ENCODE measurements at places on chromosomes 5 and 9.

GRCh38 chr5:150340614-150341255 lies 16.8 kb upstream of the TCOF1 start:
- no peak for DNase-seq

GRCh38 chr9:38180656-38181055 lies 111.6 kb upstream of the SHB start:
- no peak for DNase-seq

- no peak for DNase-seq
Observed at GRCh38 chr5:179140293-179140692, 80.1 kb downstream of the ZNF354C start.

DNA sequence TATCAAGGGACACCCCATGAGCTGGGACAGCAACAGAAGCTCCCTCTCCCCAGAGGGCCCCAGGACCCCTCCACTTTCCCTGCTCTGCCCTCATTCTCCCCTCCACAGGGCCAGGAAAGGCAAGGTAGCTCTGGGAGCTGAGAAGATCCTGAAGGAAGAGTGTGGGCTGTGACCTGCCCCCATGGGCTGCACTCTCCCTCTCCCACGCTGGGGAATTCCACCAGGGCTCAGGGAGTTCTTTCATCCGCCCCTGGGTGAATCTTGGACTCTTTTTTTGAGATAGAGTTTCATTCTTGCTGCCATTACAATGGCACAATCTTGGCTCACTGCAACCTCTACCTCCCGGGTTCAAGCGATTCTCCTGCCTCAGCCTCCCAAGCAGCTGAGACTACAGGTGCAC lies 73.8 kb downstream of the C9orf50 start:
- DNase-seq: no peak

- no peak for DNase-seq
Observed at GRCh38 chr5:54785729-54786591, 199.4 kb downstream of the ESM1 start.

- no peak for DNase-seq
Observed at GRCh38 chr5:160500786-160501779, 79.4 kb downstream of the PTTG1 start.

- no peak for DNase-seq
Observed at GRCh38 chr9:83062651-83063527, at the start of gene RASEF. Gene RASEF (minus strand): TSS chr9:83063142. CDS start chr9:83062867, 275 bp downstream.

- no peak for DNase-seq
Observed at GRCh38 chr9:114856942-114857315, 51.1 kb upstream of the TNFSF15 start.

- DNase-seq: no peak
Observed at GRCh38 chr5:150860246-150860821, 14.0 kb downstream of the IRGM start.

- DNase-seq: no peak
Observed at GRCh38 chr9:14219850-14220249, 94.1 kb downstream of the NFIB start.

DNA sequence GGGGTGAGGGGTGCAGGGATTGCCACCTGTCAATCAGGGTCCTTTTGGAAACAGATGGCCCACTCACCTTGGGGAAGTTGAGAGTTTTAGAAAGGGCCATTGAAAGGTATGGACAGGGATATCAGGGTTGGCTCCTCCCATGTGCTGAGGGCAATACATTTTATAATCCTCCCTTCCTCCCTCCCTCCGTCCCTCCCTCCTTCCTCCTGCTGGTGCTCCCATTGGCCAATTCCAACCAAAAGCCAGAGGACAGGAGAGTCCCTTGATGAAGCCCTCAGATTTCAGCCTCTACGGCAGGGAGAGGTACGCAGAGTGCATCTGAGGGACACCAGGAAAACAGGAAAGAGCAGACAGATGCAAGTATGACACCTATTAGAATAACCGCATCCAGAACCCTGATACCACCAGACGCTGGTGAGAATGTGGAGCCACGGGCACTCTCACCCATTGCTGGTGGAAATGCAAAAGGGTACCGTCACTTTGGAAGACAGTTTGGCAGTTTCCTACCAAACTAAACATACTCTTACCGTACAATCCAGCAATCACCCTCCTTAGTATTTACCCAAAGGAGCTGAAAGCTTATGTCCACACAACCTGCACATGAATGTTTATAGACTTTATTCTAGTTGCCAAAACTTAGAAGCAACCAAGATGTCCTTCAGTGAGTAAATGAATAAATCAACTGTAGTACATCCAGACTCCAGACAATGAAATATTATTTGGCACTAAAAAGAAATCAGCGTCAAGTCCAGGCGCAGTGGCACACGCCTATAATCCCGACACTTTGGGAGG lies 58.2 kb upstream of the OTULINL start:
- DNase-seq: no peak

GRCh38 chr9:27150746-27151406 lies 41.9 kb downstream of the TEK start:
- no peak for DNase-seq

DNA sequence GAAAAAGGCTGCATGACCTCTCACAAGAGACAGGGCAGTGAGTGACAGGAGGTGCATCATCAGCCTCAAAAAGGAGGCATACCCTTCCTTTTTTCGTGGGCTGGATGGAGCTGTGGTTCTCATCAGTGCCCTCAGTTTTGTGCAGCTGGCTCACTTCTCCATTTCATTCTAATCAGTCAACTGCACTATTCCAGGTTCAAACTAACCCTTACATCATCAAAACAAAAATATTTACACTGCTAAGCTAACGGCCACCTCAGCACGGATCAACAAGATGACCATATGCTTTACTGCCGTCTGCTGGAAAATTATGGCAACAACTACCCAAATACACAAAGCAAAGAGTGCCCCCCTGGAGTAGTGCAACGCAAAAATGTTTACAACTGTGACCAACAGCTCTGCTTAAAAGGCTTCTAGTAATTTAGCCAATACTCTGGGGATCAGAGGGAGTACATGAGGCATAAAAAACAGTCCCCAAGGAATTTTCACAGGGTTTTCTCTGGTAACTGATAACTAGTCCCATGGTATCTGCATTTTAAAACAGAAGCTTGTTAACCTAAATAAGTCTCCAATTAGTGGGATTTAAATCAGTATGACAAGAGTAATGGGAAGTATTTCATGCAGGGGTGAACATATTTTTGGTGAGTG lies 10.8 kb downstream of the KCNV2 start:
- DNase-seq: peak; percentile 51

- DNase-seq: no peak
Observed at GRCh38 chr9:80156262-80156661, 584.5 kb downstream of the TLE4 start.

GRCh38 chr9:27856054-27856453 lies 282.8 kb upstream of the C9orf72 start:
- DNase-seq: no peak

GRCh38 chr5:149002053-149002452 lies 60.8 kb downstream of the SH3TC2 start:
- DNase-seq: no peak

GRCh38 chr9:110900456-110900855 lies 137.8 kb downstream of the LPAR1 start:
- DNase-seq: no peak

Data from NCI-H2107 (cell line).